ENCODE measurements at places on chromosomes 5 and 9.

DNA sequence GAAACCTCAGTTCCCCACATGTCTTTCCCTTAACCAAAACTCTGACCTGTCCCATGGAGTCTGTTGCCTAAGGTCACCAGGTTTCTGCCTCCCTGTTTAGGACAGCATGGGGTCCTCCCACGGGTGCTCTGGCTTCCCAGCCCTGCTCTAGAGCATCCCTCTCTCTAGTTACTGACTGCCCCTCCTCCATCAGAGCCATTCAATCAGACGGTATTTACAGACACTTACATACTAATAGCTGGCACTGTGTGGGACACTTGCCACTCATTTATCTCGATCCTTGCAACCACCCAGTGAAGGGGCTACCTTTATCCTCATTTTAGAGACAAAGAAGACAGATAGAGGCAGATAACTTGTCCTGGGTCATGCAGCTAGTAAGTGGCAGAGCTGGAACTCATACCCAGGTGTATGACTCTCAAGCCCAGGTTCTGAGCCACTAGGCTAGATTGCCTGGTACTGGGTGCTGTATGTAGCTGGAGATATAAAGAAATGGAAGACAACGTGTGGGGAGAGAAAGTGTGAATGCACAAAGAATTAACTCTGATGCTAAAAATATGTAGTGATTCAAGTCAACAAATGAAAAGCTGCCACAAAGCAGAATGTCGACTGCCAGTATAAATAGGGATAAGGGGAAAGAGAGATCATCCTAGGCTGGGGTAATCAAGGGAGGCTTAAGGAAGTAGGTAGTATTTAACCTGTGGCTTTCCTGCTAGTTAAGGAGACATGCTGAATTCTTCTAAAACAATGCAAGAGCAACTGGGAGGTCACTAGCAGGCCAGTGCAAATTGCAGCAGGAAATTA lies 52.5 kb upstream of the PDE8B start:
- no peak for DNase-seq

GRCh38 chr5:6676702-6677101 lies 36.5 kb upstream of the TENT4A start:
- no peak for DNase-seq

GRCh38 chr9:135820661-135821060 lies 86.7 kb downstream of the CAMSAP1 start:
- DNase-seq, result no peak

DNA sequence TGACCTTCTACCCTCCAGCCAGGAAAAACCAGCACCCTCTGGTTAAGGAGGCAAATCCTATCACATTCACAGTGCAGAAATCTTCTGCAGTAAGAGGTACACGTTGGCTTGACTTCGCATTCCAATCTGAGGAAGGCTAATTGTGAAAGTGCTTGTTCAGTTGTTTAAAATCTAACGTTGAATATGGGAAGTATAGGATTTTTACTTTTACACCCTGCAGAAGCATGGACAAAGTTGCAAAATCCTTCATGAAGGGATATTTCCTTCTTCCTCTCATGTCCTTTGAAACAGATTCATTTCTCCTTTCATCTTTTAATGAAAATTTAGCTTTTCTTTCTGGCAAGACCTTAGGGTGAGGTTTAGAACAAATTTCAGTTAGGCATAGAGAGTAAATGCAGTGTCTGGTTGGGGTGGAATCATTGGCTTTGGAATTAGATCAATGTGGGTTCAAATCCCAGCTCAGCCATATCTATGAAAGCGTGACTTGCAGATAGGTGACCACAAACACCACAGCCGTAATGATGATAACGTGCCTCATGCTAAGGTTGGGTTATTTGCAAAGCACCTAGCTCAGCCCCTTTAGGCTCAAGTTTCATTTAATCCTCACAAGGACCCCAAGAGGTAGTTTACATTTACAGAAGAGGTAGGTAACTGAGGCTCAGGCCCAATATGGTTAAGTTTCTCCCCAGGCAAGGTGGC lies 42.2 kb upstream of the C5orf58 start:
- no peak for DNase-seq

DNA sequence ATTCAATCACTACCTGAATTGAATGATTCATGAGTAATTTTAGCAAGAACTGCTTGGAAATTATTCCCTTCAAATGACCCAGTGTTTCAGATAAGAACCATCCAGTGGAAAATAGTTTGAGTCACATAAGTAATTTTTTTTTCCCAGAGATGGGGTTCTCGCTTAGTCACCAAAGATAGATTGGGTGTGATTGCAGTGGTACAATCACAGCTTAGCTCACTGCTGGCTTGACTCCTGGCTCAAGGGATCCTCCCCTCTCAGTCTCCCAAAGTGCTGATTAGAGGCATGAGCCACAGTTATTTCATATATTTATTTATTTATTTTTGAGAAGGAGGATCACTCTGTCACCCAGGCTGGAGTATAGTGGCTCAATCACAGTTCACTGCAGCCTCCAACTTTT lies 574.5 kb upstream of the ARRDC3 start:
- peak; percentile 30 for DNase-seq

DNA sequence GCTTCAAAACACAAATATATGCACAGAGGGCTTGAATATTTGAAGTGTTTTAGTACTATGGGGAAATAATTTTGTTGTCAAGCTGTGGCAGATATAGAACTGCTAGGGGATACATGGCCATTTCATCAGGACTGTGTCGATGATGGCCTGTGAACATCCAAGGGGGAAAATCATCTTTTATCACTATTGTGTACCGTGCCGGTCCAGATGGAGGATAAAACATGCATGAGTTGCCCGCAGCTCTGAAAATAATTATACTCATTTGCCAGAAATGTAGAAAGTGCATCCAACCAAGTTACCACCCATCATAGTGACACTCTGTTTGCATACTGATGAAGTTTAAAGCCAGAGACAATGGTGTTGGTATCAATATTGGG lies 405.9 kb downstream of the ZSWIM6 start:
- DNase-seq, result no peak

GRCh38 chr9:124839612-124840299 lies 13.5 kb upstream of the WDR38 start:
- no peak for DNase-seq

GRCh38 chr5:124932791-124933600 lies 186.6 kb upstream of the ZNF608 start:
- peak; percentile 85 for DNase-seq

- DNase-seq, result peak; percentile 27
These were observed 40.7 kb upstream of the CLPTM1L start for GRCh38 chr5:1385395-1386273.

All from astrocyte of the spinal cord (primary cell).